CD14-positive monocyte (primary cell): ENCODE measurements at places on chromosomes 13 and 19.
A peak's percentile ranks its signal among the peaks of the same experiment; 100 is the strongest.

GRCh38 chr13:42275506-42275905, 3.6 kb downstream of the AKAP11 start:
- DNase-seq = no peak

GRCh38 chr13:63614874-63615612, 2199.4 kb upstream of the PCDH20 start:
- DNase-seq = no peak

GRCh38 chr19:1279782-1280341, 4.5 kb downstream of the FAM174C start:
- peak; percentile 77 for DNase-seq

DNA sequence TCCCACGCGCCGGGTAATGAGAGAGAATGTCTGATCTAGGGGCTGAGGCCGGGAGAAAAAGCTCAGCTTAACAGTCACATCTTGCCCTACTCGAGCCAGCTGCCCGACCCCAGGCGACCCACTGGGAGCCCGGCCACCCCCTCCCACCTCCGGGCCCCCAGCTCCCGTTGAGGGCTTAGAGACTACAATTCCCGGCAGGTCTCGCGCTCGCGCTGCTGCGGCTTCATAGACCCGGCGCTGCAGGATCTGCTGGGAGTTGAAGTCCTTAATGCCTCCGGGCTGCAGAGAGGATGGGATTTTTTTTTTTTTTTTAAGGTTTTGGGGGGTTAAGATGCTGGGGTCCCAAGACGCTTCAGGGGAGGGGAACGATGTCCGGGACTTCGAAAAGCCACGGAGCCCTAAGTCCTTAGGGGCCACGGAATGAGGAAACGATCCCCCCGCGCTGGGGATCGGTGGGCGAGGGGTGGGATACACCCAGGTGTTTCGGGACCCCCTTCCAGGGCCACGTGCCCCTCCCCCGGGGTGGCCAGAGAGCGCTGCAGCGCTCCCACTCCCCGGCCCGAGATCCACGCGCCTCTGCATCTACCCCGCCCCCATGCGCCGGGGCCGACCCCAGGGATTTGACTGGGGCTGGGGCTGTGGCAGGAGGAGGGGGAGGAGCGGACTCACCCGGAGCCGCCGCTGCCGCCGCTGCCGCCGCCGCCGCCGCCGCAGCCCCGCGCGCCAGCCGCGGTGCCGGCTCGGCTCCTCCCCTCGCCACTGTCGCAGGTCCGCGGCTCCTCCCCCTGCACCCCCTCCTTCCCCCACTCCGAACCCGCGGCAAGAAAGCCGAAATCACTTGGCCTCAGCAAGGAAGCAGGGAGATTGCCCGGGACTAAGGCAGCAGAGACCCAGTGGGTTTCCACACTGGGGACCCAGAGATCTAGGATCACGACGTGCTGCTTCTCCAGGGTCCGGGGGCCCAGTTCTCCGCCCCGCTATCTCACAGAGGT, at the start of gene SYT3:
Gene SYT3 (minus strand): TSS at position 761 of the 992 bp plus-strand sequence. CDS start 2,470 bp downstream, outside the sequence.
- no peak for DNase-seq

DNA sequence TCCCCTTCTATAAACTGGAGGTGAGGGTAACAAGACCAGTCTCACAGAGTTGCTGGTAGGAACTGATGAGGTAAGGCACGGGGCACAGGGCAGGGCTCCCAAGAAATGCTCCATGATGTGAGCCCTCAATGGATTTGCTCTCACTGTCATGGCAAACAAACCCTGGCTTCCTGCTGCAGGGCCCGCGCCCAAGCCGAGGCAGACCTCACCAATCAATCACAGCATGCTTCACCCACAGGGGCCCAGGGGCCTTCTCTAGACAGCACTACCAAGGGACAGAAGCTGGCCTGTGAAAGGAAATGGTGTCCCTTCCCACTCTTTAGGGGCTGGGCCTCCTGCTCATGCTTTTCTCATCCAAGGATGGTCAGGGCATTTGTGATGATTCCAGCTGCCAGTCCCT, 25.9 kb upstream of the PLA2G4C start:
- DNase-seq = no peak

DNA sequence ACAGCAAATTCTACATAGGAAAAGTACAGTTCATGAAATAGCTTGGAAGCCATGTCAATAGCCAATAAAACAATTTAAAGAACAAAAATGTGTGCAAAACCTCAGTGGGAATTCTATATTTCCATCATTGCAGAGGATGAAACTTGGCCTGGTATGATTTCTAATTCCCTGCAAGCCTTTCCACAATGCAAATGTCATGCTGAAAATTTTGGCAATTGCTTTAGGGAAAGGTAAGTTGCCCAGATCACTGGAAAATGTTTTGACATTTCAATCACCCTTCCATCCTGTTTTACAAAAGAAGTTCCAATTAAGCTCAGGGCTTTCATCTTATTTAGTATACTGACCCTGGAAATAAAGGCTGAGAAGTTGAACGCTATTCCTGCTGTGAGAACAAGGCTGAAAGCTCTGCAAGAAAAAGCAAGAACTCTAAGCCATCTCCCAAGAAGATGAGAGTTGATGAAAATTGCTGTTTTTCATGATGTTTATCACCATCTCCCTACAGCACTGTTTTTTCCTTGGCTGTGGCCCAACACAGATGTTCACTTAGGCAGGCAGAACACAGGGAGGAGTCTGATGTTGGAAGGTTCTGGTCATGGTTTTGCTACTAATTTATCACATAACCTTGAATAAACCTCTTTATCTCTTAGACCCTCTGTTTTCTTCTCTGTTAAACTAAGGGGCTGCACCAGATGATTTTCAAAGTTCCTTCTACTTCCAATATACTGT, 263.7 kb downstream of the KCTD12 start:
- no peak for DNase-seq

- DNase-seq = no peak
Measured at GRCh38 chr13:113877149-113877990, 13.5 kb upstream of the GAS6 start.

- DNase-seq = peak; percentile 98
Measured at GRCh38 chr19:17107546-17108452, 32.2 kb downstream of the MYO9B start.
